Cortex of kidney (tissue), 1 donor: ENCODE measurements at places on chromosomes 13 and 19.

DNA sequence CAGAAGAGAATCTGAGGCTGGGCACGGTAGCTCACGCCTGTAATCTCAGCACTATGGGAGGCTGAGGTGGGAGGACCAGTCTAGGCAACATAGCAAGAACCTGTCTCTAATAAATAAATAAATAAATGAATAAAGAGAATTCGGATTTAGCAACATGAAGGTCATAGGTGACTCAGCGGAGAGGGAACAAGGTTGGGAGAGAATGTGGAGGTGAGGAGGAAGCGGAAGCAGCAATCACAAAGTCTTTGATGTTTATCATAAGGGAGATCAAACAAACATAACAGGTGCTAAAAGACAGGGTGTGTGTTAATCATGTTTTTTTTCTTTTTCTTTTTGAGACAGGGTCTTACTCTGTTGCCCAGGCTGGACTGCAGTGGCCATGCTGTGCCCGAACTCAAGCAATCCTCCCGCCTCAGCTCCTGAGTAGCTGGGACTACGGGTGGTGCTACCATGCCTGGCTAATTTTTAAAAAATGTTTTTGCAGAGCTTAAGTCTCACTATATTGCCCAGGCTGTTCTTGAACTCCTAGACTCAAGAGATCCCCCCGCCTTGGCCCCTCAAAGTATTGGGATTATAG lies 16.3 kb downstream of the PBX4 start:
- DNase-seq = no peak

DNA sequence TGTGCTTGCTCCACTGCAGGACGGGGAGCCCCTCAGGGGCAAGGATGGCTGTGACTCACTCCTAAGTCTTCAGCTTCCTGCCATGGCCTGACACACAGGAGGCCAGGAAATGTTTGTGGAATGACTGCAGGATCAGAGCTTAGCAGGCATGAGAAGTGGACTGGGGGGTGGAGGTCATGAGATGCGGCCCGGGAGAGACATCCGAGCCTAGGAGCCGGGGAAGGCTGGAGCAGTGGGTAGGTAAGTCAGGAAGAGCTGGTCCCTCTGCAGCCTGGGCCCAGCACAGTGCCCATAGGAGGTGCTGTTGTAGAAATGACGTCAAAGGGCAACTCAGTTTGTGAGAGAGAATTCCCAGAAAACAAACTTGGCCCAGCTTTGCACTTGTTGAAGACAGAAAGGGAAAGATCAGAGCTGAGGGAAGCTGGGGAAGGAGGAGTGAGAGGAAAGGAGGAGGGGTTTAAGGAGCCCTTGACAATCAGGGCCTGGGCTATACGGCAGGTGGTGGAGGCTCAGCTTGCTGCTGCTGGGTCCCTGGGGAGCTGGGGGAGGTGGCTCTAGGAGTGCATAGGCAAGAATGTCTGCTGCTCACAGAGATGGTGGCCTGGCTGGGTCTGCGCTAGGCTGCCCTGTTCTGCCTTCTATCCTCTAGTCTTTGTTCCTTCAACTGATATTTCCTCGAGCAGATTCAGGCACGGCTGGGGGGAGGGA lies 18.5 kb downstream of the POU2F2 start:
- no peak for DNase-seq

DNA sequence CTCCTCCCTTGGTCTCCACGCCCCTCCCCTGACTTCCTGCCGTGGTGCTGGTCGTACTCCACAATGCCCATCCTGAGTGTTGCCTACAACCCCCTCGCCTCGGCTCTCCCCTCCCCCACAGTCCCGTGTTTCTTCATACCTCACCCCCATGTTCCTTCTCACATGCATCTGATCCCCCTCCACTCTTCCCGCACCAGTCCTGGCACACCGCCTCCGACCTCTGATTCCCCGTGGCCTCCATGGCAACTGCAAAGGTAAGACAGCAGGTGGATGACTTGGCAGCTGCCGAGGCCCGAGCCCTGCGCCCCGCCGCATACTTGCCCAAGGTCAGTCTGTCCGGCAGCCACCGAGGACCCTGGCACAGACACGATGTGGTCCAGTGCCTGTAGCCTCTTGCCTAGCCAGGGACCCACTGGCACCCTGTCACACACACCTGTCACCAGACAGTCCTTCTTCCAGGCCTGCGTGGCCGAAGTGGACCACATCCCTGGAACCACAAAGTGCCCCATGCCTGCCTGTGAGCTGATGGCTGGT lies 16.1 kb upstream of the SDHAF1 start:
- DNase-seq = no peak

DNA sequence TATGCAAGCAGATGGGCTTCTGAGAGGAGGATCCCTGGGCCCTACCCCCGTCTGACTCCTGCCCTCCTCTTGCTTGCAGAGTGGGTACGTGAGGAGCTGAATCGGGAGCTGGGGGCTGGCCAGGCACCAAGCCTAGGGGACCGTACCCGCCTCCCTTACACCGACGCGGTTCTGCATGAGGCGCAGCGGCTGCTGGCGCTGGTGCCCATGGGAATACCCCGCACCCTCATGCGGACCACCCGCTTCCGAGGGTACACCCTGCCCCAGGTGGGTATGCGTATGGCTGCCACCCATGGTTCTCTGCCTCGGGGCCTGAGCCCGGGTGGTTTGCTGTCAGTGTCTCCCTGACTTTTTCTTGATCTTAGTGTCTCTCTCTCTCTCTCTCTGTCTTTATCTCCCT lies 10.4 kb downstream of the CYP2S1 start:
- no peak for DNase-seq

DNA sequence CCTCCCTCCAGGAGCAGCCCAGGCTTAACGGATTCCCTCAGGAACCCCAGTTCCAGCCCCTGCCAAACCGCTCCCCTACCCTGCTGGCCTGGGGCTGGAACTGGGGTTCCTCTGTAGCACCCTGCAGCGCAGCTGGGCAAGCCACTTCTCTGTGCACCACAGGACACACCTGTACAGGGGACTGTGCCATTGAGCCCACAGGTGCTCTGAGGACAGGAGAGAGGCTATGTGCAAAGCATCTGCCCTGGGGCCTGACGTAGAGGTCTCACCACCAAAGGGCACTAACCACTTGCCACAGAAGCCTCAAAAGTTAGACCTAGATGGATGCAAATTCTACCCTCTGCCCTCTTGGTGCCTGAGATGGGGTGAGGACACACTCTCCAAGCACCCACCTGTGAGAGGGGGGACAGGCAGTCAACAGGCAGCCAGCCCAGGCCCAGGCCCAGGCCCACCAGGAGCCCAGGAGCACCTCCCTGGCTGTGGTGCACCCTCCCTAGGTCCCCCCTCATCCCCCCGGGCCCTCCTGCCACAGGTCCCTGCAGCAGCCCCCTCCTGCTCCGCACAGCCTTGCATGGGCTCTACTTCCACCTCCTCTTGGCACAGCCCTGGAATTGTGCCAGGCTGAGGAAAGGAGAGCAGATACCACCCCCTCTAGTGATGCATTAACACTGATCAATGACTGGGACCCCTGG lies 27.6 kb upstream of the SLC35E1 start:
- no peak for DNase-seq

- DNase-seq = no peak
Measured at GRCh38 chr19:8335343-8336071, 7.6 kb downstream of the KANK3 start.

GRCh38 chr13:51241720-51242119 lies 19.5 kb downstream of the FAM124A start:
- DNase-seq = no peak

DNA sequence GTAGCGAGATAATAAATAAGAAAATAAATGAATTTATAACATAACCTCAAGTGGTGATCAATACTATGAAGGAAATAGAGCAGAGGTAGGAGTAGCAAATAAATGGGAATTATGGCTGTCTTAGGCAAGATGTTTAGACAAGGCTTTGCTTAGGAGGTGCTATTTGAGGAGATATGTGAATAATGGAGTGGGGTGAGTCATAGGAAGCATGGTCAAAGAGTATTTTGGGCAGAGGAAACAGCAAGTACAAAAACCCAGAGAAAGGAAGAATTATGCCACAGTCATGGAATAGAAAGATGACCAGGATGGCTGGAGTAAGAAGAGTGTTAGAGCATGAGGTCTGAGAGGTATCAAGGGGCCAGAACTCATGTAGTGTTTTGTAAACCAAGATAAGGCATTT lies 33.6 kb upstream of the LPAR6 start:
- no peak for DNase-seq

DNA sequence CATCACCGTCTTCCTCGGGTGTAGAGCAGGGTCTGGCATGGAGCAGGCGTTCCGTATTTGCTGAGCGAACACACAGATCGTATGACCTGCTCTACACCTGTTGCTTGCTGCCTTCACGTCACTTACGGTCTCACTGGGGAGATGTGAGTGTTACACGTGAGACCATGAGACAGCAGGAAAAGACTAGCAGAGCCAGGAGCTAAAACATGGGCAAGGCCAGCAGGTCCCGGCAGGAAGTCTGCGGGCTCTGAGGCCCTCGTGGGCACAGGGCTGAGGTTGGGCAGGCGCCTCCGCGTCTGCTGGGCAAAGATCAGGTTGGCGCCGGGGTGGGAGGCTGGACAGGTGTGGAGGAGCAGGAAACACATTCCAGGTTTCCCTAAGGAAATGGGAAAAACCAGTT lies 19.7 kb upstream of the GTF3A start:
- DNase-seq = no peak
